ENCODE measurements at places on chromosomes 6 and 20.

- peak; percentile 86 for DNase-seq
Observed at GRCh38 chr6:45423111-45423823, 45.5 kb upstream of the SUPT3H start.

DNA sequence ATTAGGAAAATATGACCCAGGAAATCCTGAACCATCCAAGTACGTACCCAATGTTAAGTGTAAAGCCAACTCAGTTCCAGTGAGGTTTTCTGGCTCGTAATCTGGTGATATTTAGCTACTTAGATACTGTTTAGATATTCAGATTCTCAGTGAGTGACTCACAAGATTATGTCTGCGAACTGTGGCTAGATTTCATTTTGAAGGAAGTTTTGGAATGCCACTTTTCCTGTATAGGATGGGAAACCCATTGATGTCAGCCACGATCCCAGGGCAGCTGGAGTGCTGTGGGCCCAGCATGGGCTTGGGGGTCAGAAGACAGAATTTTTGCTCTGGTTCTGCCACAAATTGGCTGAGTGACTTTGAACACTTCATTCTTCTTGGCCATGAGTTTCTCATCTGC is 76.3 kb downstream of the TMEM170B start:
- DNase-seq, result peak; percentile 32

- DNase-seq, result no peak
Observed at GRCh38 chr6:49252901-49253300, 210.2 kb downstream of the MMUT start.

DNA sequence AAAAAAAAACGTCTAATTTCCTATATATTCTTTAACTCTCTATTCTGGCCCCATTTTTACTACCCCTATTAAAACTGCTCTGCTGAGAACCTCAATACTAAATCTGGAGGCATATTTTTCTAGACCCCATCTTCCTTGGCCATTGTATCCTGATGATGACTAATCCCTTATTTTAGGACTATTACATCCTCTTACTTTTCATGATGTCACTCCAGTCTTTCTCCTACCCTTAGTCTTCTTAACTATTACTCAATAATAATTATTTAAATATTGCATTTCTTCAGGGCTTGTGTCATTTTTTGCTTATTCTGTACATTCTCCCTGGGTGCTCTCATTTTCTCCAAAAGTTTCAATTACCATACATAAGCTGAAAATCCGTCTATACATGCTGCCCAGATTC is 6.4 kb downstream of the FBXO30 start:
- DNase-seq, result no peak

DNA sequence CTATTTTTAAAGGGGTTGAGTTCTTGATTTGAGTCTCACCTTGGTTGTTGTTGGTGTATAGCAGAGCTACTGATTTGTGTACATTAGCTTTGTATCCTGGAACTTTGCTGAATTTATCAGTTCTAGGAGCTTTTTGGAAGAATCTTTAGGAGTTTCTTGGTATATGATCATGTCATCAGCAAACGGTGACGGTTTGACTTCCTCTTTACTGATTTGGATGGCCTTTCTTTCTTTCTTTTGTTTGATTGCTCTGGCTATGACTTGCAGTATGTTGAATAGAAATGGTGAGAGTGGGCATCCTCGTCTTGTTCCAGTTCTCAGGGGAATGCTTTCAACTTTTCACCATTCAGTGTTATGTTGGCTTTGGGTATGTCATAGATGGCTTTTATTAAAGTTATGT is 64.0 kb downstream of the CDYL start:
- no peak for DNase-seq

DNA sequence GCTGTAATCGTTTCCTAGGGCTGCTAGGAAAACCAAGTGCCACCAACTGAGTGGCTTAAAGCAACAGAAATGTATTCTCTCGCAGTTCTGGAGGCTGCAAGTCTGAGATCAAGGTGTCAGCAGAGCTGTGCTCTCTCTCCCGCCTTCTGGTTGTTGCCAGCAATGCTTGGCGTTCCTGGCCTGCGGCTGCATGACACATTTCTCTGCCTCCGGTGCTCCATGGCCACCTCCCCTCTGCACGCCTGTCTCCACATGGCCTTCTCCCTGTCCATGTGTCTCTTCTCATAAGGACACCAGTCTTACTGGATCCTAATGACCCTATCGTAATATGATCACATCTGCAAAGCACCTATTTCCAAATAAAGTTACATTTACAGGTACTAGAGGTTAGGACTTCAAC is 91.7 kb upstream of the AKAP12 start:
- DNase-seq, result no peak

GRCh38 chr20:57999465-58000111 is 228.9 kb downstream of the ANKRD60 start:
- peak; percentile 43 for DNase-seq

GRCh38 chr6:153092082-153093013 is 38.7 kb downstream of the RGS17 start:
- DNase-seq, result no peak

- no peak for DNase-seq
Observed at GRCh38 chr20:51346686-51347485, 195.6 kb downstream of the NFATC2 start.

DNA sequence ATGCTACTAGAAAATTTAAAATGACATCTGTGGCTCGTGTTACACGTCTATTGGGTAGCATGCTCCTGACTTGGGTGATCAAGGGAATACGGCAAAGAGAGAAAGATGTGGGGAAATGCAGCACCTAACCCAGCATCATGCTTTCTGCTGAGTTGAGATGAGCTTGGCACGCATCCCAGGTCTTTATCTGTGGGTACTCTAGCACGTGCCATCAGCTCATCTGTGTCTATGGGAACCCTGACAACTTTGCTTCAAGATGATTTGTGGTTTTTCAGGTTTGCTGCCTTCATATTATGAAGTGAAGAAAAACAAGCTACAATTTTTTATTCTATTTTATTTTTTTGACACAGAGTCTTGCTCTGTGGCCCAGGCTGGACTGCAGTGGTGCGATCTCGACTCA is 21.0 kb downstream of the RNASET2 start:
- no peak for DNase-seq

DNA sequence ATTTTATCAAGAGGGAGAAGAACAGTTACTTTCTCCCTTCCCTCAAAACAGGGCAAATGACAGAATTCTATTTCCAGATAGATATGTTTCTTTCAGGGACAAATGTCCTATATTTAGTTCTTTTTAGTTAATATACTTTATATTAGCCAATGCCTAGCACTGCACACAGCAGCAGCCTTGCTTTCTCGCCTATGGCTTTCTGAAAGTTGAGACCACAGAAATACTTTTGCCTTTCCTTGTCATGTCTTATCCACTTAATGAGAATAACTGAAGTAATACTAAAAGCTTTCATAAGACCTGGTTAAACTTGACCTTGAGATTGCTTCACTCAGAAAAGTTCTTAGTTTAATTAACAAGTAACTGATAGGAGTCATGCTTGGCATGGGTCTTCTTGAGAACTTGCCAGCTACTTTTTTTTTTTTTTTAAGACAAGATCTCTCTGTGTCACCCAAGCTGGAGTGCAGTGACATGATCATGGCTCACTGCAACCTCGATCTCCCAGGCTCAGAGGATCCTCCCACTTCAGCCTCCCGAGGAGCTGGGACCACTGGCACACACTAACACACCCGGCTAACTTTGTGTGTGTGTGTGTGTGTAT is 159.3 kb downstream of the CDKAL1 start:
- DNase-seq, result no peak

DNA sequence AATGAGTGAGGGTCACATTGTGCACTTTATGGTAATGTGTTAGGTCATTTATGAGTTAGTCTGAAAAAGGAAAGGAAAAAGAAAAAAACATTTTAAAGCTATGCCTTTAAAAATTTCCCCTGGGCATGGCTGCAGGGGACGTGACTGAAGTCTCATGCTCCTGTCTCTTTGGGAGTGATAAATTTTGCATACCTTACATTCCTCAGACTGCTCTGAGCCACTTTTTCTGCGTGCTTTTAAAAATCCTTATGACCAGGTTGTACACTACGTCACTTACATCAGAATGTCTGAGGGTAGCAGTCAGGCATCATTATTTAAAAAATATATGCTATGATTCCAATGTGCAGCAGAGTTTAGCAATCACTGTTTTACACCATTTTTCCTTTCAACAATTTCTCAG is 121.2 kb downstream of the RFPL4B start:
- no peak for DNase-seq

DNA sequence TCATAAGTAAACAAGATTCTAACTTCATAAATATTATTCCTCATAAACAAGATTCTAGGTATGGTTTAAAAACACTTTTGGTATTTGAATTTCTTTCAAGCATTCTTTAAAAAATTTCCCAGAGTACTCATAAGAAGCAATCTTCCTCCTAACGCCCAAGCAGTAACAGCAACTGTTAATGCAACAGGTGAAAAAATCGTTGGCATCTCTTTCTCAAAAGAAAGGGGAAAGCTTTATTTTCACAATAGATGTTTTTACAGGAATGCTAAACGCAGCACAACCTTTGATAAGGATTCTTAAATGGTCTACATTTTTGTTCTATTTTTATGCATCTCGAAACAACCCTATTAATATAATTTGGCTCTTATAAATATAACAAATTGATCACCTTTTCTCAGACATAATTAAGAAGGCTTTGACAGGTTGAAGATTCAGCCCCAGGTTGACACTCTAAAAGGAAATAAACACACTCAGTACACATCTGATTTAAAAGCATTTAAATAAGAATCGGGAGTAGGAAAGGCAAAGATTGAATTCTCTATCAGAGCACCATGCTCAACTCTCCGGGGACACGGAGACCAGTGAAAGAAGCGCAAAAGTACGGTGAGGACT is 634 bp downstream of the AHI1 start:
- DNase-seq, result no peak

- DNase-seq, result peak; percentile 58
Observed at GRCh38 chr20:58989196-58989595, 8.1 kb downstream of the NELFCD start.

- DNase-seq, result no peak
Observed at GRCh38 chr6:20416567-20417345, 15.1 kb downstream of the E2F3 start.

GRCh38 chr6:51644426-51644825 is 443.0 kb downstream of the PKHD1 start:
- DNase-seq, result no peak

DNA sequence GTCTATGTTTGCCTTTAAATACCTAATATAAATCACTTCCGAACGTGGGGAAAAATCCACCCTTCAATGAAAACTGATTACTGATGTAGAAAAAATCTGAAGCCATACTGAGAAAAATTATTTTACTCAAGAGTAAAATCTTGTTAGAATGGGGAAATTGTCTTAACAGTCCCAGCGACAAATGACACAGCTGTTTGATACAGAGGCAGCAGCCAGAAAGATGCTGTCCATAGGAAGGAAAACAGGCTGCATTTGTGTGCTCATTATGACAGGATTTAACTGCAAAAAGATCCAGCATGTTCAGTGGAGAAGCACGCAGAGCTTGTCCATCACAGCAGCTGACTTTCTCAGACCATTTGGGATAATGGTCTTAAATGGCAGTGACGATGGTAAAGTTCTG is 443.0 kb downstream of the TFAP2B start:
- DNase-seq, result no peak

DNA sequence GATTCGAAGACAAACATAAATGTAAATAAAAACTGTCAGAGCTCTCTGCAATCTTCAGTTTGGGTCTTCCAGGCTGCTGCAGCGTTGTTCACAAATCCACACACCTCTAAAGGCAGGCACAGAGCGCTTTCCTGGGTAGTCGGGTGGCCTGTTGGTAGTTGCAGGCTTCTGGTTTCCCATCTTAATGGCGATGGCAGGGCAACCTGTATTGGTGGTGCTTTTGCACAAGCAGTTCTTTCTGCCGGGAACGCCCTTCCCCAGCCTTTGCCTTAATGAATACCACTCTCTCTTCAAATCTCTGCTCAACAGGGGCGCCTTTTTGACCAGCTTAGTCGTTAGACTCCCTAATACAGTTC is 723 bp upstream of the IFT52 start:
- no peak for DNase-seq

- no peak for DNase-seq
Observed at GRCh38 chr6:164398647-164399046, 910.8 kb downstream of the C6orf118 start.

- no peak for DNase-seq
Observed at GRCh38 chr6:111265842-111266241, 178.5 kb downstream of the SLC16A10 start.

- DNase-seq, result no peak
Observed at GRCh38 chr6:165662749-165663376, at the start of gene PDE10A. PDE10A (minus strand) TSS chr6:165663241; CDS start chr6:165662811, 430 bp downstream.

DNA sequence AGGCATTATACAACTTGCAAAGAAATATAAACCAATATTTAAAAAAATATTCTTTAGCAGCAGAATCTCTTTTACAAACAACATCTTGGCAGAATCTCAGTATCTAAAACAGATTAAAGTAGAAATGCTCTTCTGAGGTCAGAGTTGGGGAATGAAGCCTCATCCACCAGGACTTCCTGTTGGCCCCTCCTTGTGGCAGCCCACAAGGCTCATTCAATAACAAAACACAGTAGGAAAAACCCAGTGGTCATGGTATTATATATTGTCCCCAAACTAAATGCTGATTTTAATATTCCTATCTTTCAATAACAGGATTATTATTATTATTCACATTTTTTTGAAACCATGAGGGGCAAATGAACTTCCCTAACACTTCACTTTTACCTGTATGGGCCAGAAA is 368.6 kb downstream of the BTBD9 start:
- no peak for DNase-seq

- no peak for DNase-seq
Observed at GRCh38 chr6:168067081-168067759, 11.8 kb downstream of the FRMD1 start.

- no peak for DNase-seq
Observed at GRCh38 chr20:23119456-23120216, 33.5 kb upstream of the CD93 start.

- no peak for DNase-seq
Observed at GRCh38 chr6:146177785-146178184, 148.9 kb downstream of the GRM1 start.

GRCh38 chr20:18001131-18001921 is 32.5 kb downstream of the MGME1 start:
- peak; percentile 80 for DNase-seq

- DNase-seq, result no peak
Observed at GRCh38 chr6:123520217-123520616, 116.5 kb downstream of the TRDN start.

DNA sequence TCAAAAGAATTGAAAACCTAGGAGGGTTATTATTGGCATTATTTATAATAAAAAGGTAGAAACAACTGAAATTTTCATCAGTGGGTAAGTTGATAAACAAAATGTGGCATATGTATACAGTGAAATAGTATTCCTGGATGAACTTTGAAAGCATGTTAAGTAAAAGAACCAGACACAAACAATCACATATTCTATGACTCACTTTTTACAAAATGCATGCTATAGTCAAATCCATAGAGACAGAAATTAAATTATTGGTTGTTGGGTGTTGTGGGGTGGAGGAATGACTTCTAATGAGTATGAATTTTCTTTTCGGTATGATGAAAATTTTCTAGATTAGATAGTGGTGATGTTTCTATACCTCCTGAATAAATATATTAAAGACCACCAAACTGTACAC is 94.6 kb downstream of the LRRC1 start:
- no peak for DNase-seq

DNA sequence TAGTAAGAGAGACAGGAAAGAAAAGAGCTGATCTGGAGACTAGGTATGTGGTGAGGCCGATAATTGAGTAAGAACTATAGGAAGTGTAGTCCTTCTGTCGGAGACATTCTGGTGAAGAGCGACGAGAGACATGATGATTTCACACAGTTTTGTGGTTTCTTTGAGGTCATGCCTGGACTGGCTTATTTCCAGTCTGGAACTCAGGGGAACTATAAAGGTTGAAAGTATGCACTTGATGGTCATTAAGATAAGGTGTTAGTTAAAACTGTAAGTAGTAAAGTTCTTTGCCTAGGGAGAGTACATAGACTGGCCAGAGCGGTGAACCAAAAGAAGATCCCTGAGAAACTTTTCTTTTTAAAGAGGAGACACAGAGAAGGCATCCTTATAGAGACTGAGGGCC is 68.8 kb downstream of the RFX6 start:
- DNase-seq, result no peak
